Epithelial cell of prostate (primary cell): ENCODE measurements at places on chromosomes 7 and 10.

GRCh38 chr10:3010334-3010733 is 57.0 kb upstream of the PFKP start:
- DNase-seq: no peak

DNA sequence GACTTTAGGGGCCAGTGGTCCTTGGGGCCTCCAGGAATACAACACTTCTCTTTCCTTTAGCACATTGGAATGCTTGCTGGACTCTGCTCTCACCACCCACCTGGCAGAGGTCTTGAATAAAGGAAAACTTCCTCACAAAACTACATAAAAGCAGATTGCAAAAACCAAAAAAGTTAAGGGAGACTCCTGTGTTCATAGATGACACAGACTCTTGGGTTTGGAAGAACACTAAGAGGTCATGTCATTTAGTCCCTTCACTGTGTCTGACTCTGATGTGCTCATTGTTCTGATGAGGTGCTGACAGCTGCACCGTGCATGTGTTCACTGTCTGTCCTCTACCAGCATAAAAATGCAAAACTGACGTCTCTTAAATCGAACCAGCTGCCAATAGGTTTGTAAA is 11.4 kb downstream of the BLNK start:
- DNase-seq: no peak

DNA sequence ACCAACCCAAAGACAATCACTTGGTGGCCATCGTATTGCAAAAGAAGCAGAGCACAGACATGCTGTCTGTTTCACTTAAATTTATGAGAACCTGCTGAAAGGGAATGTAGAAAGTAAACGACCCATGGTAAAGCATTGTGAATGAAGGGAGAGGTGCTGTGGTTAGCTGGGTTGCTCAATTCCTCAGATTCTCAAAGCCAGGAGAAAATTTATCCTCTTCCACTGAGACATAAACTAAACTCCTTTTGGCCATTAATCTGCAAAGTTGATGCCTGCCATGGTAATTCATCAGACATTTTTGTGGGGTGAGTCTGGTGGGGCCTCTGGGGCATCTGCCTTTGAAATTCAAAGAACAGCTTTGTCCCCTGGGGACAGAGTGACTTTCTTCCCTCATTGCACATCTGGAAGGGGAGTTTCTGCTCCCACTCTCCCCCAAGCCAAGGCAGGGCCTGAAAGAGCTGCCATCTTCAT is 951.0 kb downstream of the LRMDA start:
- DNase-seq: no peak

DNA sequence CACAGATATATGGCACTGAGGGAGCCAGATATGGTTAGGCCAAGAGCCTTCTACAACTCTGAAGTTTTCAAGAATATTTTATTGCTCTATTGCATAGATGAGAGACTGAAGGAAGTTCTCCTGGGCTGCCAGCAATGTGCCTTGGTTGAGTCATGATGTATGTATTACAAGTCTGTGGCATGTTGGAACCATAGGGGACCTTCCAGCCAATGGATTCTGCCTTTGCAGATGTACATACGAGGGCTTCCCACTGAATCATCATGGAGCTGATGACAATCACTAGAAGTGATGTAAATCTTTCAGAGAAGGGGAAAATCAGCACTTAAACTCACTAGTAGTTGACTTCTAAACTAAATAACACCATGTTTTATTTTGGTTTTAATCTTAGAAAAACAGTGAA is 419.5 kb downstream of the PHTF2 start:
- DNase-seq: peak; percentile 3

- no peak for DNase-seq
Observed at GRCh38 chr7:47188136-47188535, 393.8 kb downstream of the TNS3 start.

GRCh38 chr7:6294839-6295238 is 22.4 kb upstream of the CYTH3 start:
- DNase-seq: no peak

DNA sequence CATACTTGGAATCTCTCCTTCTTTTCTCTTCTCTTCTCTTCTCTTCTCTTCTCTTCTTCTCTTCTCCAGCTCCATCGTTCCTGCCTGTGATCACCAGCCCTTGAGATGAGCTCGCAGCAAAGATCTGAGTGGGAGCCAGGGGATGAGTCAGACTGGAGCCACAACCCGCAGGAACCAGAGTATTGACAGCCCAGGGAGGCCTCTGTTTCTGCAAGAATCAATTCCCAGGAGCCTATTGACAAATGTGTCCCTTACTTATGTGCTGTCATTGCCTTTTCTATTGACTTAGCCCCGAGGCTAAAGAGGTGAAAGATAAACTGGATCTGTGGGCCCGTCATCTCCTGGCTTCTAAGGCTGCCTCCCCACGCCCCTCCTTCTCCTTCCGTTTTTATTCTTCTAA is 13.1 kb upstream of the HABP2 start:
- DNase-seq: no peak

- no peak for DNase-seq
Observed at GRCh38 chr7:140358412-140359051, 39.8 kb downstream of the SLC37A3 start.

DNA sequence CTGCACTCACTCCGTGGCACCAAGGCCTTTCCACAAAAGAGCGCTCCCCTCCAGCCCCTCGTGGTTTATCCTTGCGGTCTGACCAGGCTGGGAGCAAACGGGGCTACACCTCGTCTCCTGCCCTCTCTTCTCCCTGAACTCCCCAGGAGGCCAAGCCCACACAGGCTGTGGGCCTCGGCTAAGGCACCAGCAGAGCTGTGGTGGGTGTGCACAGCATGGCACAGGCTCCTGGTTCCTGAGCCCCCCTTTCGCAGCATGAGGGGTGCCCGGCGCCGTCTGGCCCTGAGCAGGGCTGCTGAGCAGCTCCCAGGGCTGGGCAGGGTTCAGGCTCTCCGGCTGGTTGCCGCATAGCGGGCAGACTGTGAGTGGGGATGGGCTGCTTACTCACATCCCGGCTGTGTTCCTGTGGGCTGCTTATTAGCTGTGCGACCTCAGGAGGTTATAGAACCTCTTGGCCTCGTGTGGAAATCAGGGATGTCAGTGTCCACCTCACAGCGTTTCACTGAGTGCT is 90.4 kb downstream of the ZMIZ1 start:
- DNase-seq: no peak

GRCh38 chr10:90020506-90020905 is 319.1 kb downstream of the KIF20B start:
- DNase-seq: no peak

- DNase-seq: no peak
Observed at GRCh38 chr7:107932805-107933204, 41.8 kb downstream of the DLD start.

GRCh38 chr7:5214641-5215040 is 24.6 kb downstream of the WIPI2 start:
- DNase-seq: no peak

DNA sequence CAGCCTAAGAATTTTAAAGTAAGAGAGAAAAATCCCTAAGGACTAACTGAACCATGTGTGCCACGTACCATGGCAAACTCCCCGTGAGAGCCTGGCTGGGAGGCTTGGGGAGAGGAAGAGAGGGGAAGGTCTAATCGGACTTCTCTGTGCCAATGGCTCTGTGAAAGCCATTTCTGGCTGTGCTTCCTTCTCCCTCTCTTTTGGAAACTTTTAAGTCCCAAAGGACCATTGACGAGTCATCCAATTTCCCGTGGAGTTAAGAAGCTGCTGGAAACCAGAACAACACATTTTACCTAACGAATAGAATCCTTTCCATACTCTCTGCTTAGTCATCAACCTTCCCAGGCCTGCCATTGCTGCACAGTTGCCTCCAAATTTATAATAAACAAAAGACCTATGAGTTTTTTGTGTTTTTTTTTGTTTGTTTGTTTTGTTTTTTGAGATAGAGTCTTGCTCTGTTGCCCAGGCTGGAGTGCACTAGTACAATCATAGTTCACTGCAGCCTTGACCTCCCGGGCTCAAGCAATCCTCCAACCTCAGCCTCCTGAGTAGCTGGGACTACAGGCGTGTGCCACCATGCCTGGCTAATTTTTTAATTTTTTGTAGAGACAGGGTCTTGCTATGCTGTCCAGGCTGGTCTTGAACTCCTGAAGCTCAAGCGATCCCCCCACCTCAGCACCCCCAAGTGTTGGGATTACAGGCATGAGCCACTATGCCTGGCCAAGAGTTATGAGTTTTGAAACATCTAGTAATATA is 13.2 kb downstream of the LAMB1 start:
- DNase-seq: no peak

- DNase-seq: no peak
Observed at GRCh38 chr10:77248104-77248790, 389.4 kb downstream of the KCNMA1 start.

DNA sequence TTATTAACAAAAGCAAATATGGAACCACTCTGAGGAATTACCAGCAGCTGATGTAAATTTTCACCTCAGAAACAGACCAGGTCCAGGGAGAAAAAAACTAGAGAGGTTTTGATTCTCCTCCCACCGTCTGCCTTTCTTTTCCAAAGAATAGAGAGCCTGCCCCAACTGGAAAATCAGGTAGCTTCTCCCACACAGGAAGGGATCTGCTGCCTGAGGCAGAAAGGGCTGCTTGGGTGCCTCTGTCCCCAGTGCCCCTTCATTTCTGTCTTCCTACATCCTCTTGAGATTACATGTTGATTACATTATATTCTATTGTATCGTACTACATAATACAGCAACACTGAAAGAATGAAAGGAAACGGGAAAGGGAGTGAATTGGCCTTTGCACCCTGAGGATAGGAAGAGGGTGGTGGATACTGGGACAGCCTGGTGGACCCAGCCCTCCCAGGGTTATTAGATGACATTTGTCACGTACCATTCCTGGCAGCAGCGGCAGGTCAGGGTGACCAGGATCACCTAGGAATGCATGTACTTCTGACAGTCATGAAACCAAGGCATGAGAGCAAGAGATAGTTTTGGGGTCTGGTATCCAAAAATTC is 8.9 kb downstream of the ST8SIA6 start:
- no peak for DNase-seq

- DNase-seq: no peak
Observed at GRCh38 chr10:49609006-49609282, 1.2 kb upstream of the SLC18A3 start.

DNA sequence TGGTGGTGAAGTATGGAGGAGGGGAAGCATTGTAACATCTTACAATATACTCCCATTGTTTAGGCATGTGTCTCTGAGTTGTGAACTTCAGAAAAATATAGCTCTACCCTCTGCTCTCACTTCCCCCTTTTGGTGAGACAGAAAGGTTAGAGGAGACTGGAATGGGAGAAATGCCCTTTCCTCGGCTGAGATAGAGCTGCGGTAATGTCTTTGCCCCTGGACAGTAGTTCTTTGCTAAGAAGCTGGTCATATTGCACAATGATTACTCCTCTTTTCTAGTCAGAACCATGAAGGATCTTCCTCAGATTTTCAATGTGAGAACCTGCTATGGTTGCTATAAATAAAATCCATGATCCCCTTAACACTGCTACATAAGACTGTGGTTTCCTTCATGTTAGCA is 171.0 kb downstream of the SEM1 start:
- no peak for DNase-seq

DNA sequence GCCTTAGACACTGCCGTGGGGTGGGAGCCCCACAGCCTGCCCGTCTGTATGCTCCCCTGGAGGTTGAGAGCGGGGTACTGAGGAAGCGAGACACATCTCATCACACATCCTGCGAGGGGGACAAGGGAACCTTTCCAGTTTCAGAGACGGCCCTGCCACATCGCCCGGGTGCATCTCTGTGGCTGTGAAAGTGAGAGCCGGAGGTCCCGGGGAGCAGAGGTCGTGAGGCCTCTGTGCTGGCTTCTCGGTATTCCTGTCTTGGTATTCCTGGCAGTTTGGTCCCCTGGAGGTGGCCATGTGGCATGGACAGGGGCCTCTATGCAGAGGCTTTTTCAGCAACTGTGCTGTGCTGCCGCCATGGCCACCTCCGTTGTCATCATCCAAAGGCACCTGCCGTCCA is 30.8 kb upstream of the UNCX start:
- DNase-seq: no peak

GRCh38 chr10:89309156-89310055 is 7.6 kb downstream of the IFIT2 start:
- DNase-seq: no peak

DNA sequence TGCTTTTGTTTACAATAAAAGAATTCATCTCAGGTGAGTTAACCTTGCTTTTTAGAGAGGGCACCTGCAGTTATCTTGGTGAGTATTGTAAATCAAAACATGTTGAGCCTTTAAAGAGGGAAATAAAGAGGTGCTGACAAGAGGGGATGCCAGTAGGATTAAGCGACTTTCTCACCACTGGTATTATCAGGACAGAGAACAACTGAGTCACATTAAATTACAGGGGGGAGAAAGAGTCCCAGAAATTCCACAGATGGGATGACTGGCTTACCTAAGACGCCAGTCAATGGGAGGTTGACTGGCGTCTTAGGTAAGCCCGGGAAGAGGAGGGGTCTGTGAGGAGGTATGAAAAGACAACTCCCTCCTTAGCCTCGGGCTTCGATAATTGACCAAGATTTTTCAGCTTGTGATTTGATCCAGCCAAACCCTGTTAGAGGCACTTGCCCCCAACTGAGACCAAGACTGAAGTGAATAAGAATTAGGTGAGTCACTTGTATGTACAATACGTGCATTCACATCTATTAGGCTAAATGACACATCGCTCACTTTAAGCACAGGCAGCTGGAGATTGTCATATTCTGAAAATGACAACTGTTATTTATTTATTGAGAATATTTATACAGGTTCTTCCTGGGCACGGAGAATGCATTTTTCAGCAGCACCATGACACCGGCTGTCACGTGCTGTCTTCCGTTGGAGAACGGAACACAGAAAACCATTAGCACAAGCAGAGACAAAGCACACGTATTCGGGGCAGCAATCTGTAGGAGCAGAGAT is 117.6 kb downstream of the SEM1 start:
- DNase-seq: no peak
